ENCODE measurements at places on chromosomes 16 and 17.
A peak's percentile ranks its signal among the peaks of the same experiment; 100 is the strongest.

- no peak for DNase-seq
Observed at GRCh38 chr17:77489893-77490255, 349.1 kb downstream of the SEC14L1 start.

DNA sequence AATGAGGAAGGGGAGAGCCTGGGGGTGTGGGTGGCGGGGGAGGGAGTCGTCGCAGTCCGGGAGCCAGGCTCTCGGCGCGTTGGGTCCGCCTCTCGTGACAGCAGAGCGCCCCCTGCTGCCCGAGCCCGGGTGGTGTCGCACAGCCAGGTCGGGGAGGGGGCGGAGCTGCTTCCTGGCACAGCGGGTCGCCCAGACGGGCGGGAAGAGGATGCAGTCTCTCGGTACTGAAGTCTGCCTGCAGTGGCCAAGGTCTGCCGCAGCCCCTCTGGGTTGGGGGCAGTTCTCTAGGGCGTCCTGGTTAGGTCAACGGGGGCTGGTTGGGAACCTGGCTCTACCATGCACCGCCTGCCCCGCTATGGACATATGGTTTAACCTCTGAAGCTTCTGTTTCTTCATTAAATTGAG lies 38.2 kb upstream of the CCDC182 start:
- peak; percentile 21 for DNase-seq

- no peak for DNase-seq
Observed at GRCh38 chr16:51061328-51061727, 89.7 kb downstream of the SALL1 start.

DNA sequence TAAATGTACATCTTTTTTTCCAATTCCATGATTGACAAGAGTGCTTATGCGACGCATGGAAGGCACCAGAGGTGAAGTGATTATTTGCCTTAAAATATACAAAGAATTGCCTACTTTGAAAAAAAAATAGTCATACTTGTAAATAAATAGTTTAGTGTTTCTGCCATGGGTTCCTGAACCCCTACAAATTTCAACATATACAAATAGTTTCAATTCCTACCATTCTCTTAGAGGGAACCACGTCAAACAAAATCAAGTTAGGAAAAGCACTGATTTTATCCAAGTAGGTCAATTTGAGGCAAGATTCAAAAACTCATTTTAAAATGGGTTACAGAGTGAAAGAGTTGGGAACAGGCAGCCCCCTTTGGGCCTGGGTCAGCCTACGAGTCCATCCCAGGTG lies 11.7 kb downstream of the CMTM3 start:
- no peak for DNase-seq

DNA sequence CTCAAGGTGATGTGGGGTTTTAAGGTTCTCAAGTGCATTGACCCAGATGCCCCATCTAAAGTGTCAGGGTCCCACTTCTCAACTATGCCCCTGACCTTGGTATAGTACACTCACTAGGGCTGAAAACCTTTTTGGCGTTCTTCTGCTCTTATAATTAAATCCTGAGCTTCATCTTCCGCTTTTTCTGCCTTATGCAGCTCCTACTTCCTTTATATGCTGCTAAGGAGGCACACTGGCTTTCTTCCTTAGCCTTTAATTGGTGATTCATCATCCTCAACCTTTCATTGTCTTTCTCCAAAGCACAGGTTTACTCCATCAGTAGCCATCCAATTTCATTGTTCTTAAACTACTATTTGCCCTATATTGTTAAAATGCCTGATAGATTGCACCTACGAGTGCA lies 5.3 kb upstream of the NF1 start:
- no peak for DNase-seq

GRCh38 chr16:30414159-30414558 lies 6.8 kb downstream of the ZNF771 start:
- DNase-seq, result no peak

DNA sequence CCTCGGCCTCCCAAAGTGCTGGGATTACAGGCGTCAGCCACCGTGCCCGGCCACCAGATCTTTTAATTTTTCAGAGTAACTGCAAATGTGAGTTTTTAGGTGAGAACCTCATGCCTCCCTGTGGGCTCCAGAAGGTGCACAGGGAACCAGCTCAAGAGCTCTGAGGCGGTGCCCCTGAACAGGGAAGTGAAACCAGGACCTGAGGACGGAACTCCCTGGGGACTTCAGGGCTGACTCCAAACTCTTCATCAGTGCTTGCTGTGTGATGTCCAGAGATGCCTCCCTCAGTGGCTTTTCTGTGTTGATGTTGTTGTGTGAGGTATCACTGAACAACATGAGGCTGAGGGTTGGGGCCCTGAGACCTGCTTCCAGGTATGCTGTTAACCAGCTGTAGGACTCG lies 23.8 kb downstream of the SLC12A3 start:
- no peak for DNase-seq

DNA sequence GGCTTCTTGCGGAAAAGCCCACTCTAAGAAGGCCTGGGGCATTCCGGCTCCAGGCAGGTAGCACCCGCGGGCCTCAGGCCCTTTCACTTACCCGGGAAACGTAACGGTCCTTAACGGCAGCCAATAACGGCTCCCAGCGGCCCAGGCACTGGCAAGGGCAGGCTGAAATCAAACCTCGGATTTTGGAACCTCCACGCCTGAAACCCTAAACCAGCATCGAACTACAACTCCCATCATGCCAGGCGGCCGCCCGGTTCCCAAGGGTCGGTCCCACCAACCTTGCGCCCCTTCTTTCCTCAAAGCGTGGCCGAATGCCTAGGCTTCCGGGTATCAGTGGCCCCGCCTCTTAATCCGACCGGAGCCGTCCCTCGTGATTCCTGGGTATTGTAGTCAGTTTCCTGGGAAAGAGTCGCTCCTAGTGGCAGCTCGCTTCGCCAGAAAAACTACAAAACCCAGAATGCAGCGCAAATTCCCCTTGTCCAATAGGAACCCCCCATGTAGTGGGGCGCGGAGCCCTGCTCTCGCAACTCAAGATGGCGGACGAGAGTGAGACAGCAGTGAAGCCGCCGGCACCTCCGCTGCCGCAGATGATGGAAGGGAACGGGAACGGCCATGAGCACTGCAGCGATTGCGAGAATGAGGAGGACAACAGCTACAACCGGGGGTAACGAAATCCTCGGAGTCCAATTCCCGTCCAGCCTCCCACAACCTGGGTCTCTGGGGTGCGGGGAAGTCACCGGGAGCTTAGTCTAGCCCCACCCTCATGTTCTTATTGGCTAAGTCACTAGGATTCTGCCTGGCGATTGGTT lies at the start of gene NMT1:
Gene NMT1, plus strand, starts transcription at position 521 of the 809 bp plus-strand sequence. Its CDS starts 13 bp downstream, at position 534.
- DNase-seq, result peak; percentile 96

DNA sequence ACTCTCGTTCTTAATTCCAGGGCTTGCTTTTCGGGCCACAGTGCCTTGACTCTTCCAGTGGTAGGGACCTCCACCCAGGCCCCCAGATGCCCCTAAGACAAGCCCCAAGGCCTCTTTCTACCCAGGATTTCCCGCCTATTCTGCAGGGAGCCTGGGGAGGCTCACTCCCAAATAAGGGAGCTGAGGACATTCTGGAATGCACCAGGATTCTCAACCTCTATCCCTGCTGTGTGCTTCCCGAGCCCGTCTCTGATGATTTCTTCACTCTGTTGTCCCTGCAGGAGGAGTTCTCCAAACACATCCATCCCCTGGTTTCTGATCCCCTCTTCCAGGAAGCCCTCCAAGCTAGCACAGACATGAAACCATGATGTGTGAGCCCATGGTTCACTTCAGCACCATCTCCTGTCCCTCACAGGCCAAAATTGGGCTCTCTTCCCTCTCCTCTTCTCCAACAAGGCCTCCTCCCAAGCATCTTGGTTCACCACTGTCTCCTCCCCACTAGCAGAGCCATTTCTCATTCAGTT lies 255.9 kb downstream of the KATNIP start:
- no peak for DNase-seq

DNA sequence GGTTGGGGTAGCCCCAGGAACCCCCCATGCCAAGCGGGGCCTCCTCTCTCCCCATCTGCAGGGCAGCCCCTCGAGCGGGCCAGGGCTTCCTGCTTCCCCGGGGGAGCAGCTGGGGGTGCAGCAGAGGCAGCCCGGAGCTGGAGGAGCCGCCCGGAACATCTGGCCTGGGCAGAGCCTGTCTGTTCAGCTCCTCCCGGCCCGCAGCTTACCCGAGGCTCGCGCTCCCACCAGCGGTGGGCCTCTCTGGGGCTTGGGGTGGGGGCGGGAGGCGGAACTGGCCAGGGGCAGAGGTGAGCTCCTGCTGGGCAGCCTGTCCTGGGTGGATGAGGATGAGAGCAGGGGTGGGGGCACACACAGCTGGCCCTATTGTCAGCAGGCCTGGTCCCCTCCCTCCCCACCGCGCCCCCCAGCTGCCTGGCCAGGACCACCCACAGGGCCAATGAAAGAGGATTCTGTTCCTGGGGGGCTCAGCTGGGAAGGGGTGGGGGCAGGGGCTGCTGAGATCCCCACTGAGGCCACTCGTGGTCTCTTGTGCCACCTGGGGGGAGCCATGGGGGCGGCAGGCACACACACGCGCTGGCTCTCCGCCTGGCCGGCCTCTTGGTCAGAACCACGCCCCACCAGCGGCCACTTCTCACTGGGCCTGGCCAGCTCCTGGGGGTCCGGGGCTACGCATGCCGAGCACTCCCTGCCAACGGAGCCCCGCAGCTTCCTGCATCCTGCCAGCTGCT lies 34.7 kb downstream of the BAHCC1 start:
- no peak for DNase-seq

GRCh38 chr17:43616421-43616820 lies 45.3 kb downstream of the MEOX1 start:
- no peak for DNase-seq

GRCh38 chr17:55388842-55389241 lies 32.8 kb downstream of the MMD start:
- no peak for DNase-seq

GRCh38 chr17:37490022-37490587 lies 414 bp downstream of the DUSP14 start:
- DNase-seq, result peak; percentile 58

DNA sequence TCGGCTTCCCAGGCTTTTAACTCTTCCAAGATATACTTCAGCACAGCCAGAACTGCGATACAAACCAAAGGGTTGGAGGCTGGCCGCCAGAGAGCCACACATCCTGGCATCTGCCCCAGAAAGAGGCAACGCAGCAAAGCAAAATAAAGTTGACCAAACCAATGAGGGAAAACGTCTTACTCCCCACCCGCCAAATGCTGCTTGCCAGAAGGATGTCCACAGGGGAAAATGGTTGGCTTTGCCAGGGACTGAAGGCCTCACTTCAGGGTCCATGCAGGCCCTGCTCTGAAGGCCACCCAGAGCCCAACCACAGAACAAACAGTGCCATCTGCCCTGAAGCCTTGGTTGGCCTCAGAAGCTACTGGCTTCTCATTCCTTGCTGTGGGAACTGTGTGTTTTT lies 15.0 kb downstream of the CACNG1 start:
- no peak for DNase-seq

DNA sequence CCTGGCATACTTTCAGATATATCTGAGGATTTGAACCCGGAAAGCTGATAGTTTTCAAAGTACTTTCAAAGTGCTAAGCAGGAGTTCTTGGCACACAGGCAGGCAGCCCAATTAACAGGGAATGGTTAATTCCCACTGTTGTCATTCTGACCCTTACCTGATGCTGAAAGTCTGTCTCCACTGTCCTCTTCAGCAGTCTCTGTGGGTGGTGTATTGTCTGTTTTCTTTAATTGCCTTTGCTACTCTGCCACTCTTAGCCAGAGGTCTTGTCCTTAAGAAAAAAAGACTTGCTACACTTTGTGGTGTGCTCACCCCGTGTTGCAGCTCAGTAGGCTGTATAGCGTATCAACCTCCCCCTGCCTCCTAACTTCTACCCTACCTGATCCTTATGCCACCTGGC lies 63.2 kb upstream of the SLC12A3 start:
- DNase-seq, result no peak

DNA sequence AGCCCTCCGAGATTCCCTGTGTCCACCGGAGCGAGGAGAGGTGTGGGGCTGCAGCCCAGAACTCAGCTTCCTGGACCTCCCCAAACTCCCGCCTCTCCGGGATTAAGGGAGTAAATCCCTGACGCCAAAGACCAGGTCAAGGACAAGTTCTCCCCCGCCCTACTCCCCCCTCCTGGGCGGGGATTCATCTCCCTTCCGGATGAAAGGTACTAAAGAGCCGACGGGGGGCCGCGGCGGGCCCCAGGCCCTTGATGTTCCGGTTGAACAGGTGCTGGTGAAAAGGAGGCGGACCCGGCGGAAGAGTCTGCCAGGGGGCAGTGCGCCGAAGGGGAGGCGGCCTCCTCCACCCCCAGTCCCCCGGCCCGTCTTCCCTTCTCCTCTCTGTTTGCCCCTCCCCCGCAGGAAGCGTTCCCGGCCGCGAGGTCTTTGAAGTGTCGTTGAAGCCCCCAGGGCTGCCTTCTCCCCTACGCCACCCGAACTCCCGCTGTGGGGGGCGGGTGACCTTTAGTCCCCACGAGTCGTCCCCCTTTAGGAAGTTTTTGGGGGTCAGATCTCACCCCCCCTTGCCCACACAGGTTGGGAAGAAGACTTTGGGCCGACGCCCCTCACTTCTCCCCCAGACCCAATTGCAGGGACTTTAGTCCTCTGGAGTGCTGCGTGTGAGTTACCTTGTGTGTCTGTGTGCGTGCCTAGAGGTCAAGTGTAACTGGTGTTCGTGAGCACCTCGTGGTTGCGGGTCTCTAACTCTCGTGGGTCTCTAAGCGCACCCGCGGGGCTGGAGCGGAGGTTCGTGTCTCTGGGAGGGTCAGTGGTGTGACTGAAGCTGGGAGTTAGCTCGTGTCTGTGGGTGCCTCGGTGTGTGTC lies 1.1 kb upstream of the MLLT6 start:
- DNase-seq, result peak; percentile 60

DNA sequence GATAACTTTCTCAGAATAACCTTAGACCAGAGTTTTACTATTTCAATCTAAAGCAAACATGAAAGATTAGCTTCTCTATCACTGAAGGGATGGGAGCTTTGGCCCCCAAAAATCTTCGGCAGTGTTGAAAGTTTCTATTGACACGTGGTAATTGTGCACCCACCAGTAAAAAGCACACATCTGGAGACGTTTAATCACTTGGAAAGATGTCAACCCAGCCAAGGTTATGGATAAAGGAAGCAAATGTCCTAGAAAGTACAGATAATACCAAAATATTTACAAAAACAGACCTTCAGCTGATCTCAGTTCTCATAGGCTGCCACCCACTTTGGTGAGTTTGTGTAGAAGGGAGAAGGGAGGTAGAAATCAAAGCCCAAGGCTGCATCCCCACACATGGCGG lies 5.3 kb downstream of the MYCBPAP start:
- no peak for DNase-seq
